HT1080 (cell line): ENCODE measurements at places on chromosomes 5 and 9. TPM values are rescaled to one million over a fixed set of nuclear protein-coding genes. Genes with fewer than 3 reads are reported as not detected.
A peak's percentile ranks its signal among the peaks of the same experiment; 100 is the strongest.

Gene ISL1
- total RNA-seq: 1.3 and 1.9 TPM in 2 replicates

GRCh38 chr5:13866792-13867191 lies 77.7 kb downstream of the DNAH5 start:
- peak; percentile 33 for DNase-seq

Gene MSX2
- 0.64 and 0.90 TPM in 2 replicates for total RNA-seq

- DNase-seq: no peak
These were observed 140.3 kb downstream of the OLFM1 start for GRCh38 chr9:135227641-135228251.

Gene COL5A1
- 5.4 and 6.5 TPM in 2 replicates for total RNA-seq

DNA sequence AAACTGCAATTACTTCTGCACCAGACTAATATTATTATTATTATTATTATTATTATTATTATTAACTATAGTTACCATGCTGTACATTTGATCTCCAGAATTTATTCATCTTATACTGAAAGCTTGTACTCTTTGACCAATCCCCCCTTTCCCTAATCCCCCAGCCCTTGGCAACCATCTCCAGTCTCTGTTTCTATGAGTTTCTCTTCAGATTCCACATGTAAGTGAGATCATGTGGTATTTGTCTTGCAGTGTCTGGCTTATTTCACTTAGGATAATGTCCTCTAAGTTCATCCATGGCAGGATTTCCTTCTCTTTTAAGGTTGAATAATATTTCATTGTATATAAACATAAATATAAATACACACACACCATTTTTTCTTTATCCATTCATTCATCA lies 287.0 kb upstream of the DAB2 start:
- DNase-seq: no peak

DNA sequence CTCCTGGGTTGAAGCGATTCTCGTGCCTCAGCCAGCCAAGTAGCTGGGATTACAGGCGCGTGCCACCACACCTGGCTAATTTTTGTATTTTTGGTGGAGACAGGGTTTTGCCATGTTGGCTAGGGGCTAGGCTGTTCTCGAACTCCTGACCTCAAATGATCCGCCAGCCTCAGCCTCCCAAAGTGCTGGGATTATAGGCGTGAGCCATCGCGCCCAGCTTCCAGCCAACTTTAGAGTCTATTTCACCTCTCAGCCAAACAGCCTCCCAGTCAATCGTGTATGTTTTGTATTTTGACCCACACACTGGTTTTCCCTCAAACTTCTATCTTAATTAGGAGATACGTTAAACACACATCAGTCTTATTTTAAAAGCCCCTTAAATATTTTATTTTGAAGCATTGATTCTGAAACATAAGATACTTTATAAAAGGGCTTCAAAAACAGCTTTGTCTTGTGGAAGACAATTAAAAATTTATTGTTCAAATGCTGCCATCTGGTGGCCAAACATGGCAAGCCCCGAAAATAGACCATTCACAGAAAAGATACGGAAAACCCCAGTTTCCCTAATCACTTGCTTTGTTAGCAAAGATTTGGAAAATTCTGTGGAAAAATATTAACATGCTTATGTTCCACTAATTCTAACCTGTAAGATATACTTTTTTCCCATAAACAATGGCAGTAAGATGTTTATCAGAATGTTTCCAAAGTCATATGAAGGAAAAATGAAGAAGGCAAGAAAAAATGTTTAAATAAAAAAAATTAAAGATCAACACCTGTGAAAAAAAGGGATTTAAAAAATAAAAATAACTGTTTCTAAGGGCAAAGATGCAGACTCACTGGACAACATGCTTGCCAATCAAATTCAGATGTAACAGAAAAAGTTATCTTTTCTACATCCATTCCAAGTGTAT lies 33.1 kb downstream of the APTX start:
- peak; percentile 34 for DNase-seq
